CD4-positive, alpha-beta T cell treated with Interleukin-15 for 1 hour (primary cell): ENCODE measurements at places on chromosomes 5 and 9.
A peak's percentile ranks its signal among the peaks of the same experiment; 100 is the strongest.

GRCh38 chr5:42840842-42841567 is 29.3 kb upstream of the SELENOP start:
- no peak for DNase-seq

DNA sequence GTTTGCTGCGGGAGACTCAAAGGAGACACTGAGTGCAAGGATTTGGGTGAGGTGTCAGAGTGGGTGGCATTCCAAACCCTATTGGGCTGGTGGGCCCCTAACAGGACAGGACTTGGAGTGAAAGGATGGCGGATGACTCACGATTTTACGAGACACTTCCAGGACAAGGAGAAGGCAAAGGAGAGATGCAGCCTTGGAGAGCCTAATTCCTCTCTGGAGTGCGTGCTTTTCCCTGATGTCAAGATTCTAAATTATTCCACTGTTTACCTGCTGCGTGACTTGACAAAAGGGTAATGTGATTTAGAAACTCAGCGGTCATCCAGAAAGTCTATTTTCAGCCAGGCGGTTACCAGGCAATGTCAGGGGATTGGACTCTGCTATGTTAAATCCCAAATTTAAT is 41.6 kb upstream of the CD180 start:
- DNase-seq: no peak

- DNase-seq: no peak
Measured at GRCh38 chr5:81353189-81353588, 40.7 kb downstream of the ACOT12 start.

- DNase-seq: no peak
Measured at GRCh38 chr5:40166802-40167201, 512.9 kb upstream of the PTGER4 start.

GRCh38 chr5:169417676-169418075 is 116.7 kb upstream of the SLIT3 start:
- no peak for DNase-seq

DNA sequence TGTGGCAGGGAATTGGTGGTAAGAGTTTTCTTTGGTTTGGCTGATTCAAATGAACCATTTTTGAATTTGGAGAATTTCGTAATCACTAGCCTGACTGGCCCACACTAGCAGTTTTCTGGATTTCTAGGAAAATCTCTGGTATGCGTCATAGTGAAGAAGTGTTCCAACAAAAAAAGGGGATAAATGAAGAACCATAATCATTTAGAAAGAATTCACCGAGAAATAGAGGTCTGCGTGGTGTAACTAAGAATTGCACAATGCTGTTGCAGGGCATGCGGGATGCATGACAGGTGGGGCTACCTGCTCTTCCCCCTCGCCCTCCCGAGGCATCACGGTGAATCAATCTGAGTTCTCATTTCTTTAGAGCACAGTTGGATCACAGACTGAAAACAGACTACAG is 232.3 kb upstream of the PAPPA start:
- no peak for DNase-seq

DNA sequence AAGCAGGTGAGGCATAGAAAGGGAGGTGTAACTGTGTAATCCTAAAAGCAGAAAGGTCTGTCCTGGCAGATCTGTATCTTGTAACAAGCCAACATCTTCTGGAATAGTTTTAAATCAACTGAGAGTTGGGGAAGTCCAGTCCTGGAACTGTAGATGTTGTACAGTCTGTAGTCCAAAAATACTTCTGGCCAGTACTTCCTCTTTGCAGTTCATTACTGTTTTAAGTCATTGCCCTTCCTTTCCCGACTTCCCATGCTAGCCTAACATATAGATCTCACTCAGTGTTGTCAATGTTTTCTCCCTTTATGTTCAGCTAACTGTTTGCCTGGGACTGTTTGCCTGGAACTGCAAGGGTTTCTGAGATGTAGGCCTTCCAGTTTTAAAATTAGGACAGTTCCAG is 168.5 kb upstream of the ISL1 start:
- DNase-seq: no peak

DNA sequence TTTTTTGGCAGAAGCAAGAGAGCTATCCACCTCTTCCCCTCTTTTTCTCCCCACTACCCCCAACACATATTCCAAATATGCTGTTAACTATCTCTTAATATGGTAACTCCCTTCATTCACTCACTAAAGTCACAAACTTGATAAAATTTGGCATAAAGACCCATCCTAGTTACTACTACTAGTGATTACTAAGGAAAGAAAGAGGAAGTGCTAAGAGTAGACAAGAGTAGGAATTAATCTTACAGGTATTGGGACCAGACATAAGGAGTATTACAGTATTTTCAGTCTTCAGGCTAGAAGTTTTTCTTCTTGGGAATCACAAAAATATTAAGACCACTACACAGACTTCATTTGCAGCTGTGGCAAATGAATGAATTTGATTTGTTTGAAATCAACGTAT is 2.2 kb downstream of the ADAMTS6 start:
- DNase-seq: no peak

DNA sequence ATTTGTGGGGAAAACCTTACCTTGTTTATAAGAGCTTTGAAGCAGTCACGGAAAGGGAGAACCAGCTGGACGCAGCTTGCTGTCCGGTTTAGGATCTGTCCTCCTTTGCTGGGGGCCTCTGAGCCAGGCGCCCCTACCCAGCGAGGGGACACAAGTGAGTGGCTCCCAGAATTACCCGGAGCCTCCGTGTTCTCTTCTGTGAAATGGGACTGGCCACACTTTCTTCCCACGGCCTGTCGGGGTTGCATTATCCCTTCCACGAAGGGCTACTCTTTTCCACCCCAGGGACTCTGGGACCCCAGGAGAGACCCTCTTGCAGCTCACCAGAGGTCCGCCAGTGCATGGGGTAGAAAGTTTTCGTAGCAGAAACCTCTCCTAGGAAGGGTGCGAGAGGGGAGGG is 477 bp upstream of the GBGT1 start:
- no peak for DNase-seq

DNA sequence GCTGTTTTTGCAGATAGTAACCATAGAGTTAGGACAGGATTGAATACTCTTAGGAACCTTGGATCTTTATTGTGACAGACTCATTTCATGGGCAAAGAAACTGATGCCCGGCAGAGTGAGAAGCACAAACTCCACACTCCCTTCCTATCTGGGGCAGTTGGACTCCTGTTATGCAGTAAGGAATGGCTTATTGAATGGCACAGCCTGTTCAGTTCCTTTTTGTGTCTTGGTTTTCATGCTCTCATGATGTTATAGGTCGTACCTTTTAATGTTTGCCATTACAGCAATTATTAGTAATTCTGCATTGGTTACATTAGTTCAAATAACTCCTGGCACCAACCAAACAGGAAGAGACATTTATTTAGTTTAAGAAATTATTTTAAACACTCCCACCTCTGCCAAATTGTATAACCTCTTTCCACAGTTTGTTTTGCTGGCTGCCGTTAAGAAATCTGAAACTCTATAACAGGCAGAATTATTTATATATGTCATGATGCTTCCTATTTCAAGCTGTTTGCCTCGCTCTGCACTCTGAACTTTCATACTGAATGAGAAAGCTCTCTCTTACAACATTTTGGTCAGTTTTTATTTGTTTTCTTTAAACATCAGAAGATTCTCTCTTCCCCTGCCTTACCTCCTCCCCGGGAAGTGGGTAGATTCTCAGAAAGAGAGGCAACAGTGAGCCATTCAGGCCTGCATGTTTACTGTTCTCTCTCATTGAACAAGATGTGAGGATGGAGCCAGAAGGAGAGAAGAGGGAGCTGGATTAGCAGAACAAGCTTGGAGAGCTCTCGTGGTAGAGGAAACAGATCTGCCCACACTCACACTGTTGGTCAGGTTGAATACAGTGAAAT is 144.4 kb downstream of the ARHGEF28 start:
- DNase-seq: no peak

- no peak for DNase-seq
Measured at GRCh38 chr5:122152266-122152900, 23.0 kb downstream of the ZNF474 start.

DNA sequence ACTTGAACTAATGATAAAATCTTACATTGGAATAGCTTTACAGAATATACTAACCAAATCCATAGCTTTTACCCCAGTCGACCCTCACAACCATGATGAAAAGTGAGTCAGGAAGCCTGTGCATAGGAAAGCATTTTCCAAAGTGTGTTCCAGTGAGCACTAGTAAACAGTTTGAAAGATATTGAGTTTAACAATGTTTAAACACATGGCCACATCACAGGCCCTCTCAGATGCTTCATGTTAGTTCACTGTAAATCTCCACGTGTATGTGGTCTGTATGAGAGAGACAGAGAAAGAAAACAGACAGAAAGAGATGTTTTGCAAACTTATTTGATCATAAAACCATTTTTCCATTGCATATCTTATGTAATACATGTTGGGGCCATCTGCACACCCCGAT is 27.0 kb downstream of the PRUNE2 start:
- DNase-seq: no peak

DNA sequence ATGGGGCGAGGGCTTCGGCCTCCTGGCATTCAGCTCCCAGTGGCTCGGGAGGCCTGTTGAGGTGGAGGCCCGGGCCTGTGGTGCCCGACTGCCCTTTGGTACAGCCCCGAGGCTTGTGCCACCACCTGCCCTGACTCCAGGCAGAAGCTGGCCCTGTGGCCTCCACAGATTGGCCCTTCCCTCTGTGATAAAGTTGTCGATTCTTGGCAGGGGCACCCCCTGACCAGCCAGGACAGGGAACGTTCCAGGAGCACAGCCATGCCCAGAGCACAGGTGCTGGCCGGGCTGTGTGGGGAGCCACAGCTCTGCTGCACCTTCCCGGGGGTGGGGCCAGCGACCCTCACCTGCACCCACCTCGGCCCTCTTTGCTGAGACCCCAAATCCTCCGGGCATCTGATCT is 32.7 kb downstream of the SLC6A18 start:
- no peak for DNase-seq

GRCh38 chr9:92529124-92529523 is 6.7 kb downstream of the ECM2 start:
- DNase-seq: no peak

GRCh38 chr5:58462623-58463230 is 2.8 kb upstream of the PLK2 start:
- no peak for DNase-seq

DNA sequence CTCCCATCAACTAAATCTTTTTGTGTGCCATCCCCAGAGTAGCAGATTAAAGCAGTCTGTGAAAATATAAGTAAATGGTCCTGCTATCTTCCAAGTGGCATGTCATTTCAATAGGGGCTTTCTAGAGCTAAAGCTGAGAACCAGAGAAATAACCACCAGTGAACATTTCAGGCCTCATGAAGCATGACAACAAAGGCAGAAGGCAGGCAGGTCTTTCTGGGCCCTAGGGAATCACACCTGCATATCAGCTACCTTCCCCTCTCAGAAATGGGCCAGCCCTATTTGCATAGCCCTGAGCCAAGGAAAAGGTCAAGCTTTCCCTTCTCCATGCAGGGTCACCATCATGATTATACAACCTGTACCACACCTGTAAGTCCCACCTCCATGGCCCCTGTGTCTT is 205.3 kb downstream of the DEPDC1B start:
- no peak for DNase-seq

- peak; percentile 47 for DNase-seq
Measured at GRCh38 chr9:112867275-112867991, 23.2 kb downstream of the SLC46A2 start.

DNA sequence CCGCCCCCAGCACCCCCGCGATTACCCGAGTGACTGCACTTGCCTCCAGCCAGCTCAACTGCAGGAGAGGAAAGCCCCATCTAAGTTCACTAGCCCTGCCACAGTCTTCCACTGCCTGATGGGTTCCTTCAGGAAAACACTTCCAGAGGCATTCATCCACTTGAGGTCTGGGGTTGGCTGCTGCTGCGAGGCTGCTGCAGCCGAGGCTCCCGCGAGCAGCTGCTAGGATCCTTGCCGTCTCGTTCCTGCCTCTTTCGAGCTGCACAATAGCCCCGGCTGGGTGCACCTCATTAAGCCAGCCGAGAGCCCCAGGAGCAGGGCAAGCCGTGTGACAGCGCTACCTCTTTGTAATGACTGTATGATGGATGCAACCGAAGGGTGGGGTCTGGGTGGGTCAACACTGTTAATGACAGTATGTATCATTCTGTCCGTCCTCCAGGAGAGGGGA is 24.2 kb upstream of the ELAVL2 start:
- DNase-seq: no peak

GRCh38 chr5:50702615-50703366 is 36.4 kb downstream of the PARP8 start:
- no peak for DNase-seq

- DNase-seq: no peak
Measured at GRCh38 chr5:113084402-113085083, 107.9 kb downstream of the DCP2 start.

DNA sequence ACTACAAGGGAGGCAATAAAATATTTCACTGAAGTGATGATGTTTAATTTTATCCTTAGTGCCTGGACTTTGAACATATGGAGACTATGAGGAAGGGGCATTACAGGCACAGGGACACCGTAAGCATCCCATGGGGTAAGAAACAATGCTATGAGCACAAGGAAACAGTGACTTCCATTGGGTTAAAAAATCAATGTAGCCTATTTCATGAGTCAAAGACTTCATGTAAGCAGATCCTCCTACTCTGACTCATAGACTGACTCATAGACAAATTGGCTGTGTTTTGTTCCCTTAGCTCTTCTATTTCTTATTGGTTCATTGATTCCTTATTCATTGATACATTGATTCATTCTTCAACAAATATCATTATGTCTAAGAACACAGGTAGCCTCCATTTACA is 351.0 kb downstream of the PRELID2 start:
- DNase-seq: no peak
